ENCODE measurements at places on chromosomes 3 and 15.

DNA sequence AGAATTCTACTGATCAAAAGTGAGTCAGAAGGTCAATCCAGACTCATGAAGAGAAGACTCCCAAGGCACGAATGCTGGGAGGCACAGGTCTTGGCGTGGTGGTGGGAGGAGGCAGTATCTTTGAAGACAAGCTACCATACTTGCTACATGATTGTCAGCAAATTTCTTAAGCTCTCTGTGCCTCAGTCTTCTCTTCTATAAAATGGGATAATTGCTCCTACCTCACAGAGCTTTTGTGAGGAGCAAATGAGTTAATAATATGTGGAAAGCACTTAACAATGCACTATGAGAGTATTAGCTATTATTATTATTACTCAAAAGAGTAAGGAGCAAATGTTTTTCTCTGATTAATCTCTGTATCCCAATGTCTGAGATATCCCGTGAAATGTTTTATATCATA lies 36.2 kb downstream of the EHD4 start:
- DNase-seq, result no peak

- DNase-seq, result no peak
Observed at GRCh38 chr3:5122741-5123706, 932 bp downstream of the ARL8B start.

GRCh38 chr15:100880139-100880896 lies 687 bp downstream of the ALDH1A3 start:
- no peak for DNase-seq

DNA sequence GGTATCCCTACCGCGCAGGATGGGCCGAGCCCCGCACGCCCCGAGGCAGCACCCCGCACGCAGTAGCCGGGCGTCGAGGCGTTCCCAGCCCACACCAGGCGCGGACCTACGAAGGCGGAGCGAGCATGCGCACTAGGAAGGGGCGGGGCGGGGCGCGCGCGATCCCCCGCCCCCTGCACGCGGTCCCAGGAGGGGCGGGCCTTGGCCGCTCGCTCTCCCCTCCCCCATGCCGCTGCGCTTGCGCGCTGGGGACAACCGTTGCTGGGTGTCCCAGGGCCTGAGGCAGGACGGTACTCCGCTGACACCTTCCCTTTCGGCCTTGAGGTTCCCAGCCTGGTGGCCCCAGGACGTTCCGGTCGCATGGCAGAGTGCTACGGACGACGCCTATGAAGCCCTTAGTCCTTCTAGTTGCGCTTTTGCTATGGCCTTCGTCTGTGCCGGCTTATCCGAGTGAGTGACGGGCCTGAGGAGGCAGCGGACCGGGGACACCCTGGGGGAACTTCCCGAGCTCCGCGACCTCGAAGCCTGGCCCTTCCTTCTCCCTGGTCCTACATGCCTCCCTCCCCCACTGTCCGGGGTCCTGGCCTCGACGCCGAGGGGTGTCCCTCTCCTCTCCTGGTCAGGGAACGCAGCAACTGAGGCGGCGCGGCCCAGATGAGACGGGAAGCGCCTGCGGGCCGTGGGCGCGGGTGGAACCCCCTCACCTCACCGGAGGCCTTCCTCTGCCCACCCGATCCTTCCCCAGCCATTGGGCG lies at the start of gene SPESP1:
Gene SPESP1, plus strand, starts transcription at position 258 of the 755 bp plus-strand sequence. Its CDS starts 129 bp downstream, at position 387.
- DNase-seq, result no peak

DNA sequence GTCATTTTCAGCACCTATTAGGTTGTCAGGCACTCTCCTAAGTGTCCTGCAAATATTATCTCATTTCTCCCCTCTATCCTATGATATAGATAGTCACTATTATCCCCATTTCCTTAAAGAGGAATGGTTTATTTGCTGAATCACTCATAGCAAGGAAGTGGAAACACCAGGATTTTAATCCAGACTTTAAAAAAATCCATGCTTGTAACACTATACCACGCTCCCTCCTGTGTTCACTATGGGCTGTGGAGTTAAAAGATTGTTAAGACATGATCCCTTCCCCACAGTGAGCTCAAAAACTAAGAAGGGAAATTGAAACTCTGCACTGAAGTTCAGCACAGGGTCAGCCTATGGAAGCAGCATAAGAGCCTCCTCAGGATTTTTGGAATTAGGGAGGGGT lies 60.2 kb downstream of the TMEM39A start:
- no peak for DNase-seq

- DNase-seq, result no peak
Observed at GRCh38 chr3:41324156-41324475, 124.8 kb downstream of the CTNNB1 start.

DNA sequence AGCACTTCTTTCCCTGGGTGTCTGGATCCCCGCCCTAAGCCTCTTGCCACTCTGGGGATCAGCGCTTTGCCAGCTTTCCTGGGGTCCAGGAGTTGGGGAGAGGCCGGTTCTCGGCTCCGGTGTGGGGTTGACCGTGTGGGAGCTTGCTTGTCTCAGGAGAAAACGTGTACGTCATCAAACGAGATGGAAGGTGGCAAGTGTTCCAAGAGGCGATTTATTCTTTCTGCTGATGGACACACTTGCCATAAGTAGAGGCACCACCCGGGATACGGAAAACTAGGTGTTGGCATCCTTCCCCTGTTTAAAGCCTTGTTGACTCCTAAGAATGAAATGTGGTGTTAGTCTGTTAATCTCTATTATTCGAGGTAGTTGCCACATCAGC lies 295 bp downstream of the ZWILCH start:
- no peak for DNase-seq

GRCh38 chr15:49589030-49589429 lies 31.6 kb downstream of the FAM227B start:
- no peak for DNase-seq

- no peak for DNase-seq
Observed at GRCh38 chr3:58661836-58662420, 4.6 kb downstream of the FAM3D start.

DNA sequence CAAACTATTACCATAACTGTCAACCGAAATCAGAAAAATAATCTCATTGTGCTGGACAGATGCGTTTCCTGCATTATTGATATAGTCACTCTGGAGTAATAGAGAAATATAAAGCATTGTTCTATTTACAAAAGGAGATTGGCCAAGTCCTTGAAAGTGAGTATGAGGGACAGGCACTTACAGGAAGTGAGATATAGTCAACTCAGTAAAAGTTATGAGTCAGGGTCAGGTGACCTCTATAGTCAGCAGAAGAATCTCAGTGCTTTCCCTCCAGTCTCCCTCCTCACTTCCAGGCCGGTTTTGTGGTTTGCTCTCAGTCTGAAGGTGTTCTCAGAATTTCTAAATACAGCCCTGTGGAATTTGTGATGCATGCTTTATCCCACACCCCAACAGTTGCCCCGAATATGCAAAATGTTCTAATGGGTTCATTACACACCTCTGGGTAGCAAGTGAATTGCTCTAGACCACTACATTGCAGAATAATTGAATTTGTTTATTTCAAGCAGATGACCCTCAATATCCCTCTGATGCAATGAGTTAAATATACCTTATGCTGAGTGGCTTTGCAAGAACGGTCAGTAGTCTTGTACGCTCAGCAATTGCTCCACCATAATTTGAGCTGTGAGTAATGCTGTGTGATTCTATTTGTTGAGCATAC lies 787.7 kb downstream of the MCTP2 start:
- no peak for DNase-seq

- DNase-seq, result no peak
Observed at GRCh38 chr3:120773932-120774331, 31.4 kb downstream of the GTF2E1 start.

DNA sequence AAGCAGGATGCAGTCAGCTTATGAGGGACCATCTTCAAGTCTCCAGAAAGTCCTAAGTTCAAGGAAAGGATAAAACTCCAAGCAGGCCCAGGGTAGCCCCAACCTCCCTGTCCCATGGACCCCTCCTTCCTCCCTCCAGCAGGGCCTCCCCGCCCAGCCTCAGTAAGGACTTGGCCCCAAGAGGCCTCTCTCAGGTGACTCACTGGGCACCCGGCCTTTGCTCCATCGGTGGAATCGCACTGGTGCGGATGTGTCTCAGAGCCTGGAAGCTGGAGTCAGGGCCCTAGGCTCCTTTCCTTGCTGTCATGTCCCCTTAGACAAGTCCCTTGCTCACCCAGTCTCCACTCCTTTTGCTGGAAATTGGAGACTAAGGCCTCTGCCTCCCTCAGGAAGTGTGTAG lies 114.4 kb upstream of the RNF7 start:
- DNase-seq, result no peak

DNA sequence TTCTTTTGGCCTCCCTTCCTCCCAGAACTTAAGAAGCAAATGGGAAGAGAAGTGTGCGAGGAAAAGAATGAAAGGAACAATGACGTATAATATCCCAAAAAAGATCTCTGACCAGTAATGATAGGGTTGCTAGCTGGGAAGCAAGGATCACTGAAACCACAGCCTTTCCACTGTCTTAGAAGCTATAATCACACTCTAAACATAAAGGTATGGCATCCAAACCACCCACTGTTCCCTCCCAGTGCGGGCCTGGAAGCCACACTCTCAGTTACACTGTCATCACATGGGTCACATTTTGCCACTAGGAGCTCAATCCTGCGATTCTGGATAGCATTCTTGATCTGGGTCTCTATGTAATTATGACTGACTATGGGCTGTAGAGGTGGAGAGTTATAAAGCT lies 131.6 kb upstream of the HACD2 start:
- no peak for DNase-seq

DNA sequence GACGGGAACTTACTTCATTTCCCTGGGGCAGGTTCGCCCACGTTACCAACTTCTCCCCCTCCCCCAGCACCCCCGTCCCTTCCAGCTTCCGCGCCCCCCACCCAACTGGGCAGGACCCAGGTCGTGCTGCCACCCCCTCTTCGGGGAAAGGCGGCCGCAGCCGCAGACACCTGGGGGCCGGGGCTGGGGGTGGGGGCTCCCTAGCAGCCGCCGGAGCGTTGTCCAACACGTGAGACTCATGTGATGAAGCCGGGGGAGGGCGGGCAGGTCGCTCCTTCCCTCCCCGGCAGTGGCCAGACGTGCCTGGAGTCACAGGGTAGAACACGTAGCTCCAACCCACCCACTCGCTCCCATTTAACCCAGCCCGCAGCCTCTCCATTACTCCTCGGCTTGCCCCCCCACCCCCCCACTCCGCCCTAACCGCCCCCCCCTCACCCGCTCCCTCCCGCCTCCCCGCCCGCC lies 240 bp upstream of the BHLHE40 start:
- DNase-seq, result peak; percentile 69

GRCh38 chr15:80160570-80161156 lies 7.9 kb downstream of the FAH start:
- DNase-seq, result no peak

DNA sequence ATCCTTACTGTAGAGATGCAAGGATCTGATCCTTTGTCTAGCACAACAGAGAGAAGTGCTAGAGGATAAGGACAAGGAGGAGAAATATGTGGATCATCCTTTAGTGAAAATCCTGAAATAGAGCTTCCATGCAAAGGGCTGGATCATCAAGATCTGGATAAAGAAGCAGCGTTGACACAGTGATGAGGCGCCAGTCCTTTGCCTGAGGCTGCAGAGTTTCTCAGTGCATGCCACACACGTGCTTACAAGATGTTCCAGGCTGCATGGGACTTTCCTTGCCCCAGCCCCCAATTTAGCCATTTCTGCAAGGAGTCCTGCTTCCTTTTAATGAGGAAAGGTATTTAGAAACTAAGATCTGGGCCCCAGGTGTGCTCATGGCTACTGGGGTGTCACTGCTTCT lies 7.2 kb upstream of the ABTB1 start:
- DNase-seq, result no peak

- DNase-seq, result no peak
Observed at GRCh38 chr3:130992344-130992743, 34.3 kb downstream of the ASTE1 start.

GRCh38 chr3:55305696-55306485 lies 181.2 kb downstream of the WNT5A start:
- DNase-seq, result no peak

GRCh38 chr3:186998937-186999368 lies 68.6 kb downstream of the ST6GAL1 start:
- DNase-seq, result no peak

- DNase-seq, result no peak
Observed at GRCh38 chr3:30658328-30659052, 52.1 kb downstream of the TGFBR2 start.

GRCh38 chr3:58874795-58875194 lies 175.0 kb downstream of the CFAP20DC start:
- no peak for DNase-seq

- DNase-seq, result no peak
Observed at GRCh38 chr3:147756476-147756875, 347.3 kb downstream of the ZIC1 start.

- DNase-seq, result no peak
Observed at GRCh38 chr15:68148039-68148438, 57.1 kb downstream of the CALML4 start.

GRCh38 chr3:61600195-61600594 lies 38.8 kb downstream of the PTPRG start:
- no peak for DNase-seq

- no peak for DNase-seq
Observed at GRCh38 chr3:127786353-127787070, 35.8 kb downstream of the MGLL start.

- DNase-seq, result no peak
Observed at GRCh38 chr3:38313263-38313662, 31.2 kb downstream of the SLC22A14 start.

DNA sequence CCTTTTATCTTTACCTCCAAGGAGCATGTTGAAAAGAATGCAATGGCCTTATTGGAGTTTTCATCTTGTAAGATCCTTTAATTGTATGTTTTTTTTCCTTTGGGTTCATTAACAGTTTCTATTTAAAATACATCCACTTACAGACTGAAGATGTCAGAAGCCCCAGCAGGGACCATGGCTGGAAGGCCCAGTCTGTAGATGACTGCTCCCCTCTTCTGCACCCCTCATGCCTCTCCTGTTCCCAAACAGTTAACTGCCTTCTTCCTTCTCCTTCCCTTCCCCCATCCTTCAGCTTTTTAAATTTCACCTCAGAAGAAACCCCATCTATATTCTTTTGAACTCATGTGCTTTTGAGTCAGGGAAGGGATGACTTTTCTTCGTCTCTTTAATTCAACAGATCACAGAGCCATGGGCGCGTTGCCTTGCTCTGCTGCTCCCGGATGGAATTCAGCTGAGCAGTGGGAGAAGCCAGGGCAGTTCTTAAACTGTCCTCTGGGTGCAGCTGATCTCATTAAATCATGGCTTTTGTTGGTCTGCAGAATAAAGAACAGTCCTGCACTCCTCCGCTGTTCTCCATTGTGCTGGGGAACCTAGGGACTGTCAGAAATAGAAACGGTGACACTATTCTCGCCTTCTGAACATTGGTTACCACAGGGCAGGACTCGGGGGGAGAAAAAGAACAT lies 71.5 kb upstream of the EIF1B start:
- DNase-seq, result no peak

DNA sequence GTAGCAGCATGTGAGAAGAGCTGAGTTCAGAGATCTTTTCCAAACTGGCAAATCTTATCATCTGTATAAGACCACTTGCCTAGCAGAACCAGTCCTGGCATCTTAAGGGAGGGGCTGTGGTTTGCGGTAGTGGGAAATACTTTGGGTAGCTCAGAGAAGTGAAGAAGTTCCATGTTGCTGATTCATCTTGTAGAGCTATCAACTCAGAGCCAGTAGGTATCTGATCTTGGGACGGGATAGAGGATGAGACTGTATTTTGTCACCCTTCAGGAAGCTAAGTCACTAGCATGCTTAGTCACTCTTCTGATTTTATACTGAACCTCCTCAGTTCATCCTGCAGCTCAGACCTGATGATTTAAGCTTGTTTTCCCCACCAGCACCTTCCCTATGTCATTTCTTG lies 211.4 kb downstream of the NR1D2 start:
- no peak for DNase-seq

- DNase-seq, result no peak
Observed at GRCh38 chr15:74782259-74783071, 585 bp downstream of the CSK start.
